NCI-H1930 (cell line): ENCODE measurements at places on chromosomes 2 and 18.

DNA sequence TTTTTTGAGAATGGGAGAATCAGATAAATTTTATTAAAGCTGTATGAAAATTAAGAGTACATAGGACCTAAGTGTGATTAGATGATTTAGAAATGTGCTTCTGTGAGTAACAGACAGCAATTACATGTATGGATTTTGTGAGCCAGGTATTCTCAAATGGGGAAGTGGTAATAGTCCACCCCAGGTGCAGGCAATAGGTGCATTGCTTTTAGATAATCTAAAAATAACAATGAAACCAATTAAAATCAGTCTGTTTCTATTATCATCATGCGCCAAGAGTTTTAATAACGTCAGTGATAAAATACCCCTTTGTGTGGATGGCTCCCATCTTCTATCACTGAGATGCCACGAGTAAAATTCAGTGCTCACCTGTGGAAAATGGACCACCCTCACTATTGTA, 265.3 kb downstream of the RNF144A start:
- DNase-seq = no peak

DNA sequence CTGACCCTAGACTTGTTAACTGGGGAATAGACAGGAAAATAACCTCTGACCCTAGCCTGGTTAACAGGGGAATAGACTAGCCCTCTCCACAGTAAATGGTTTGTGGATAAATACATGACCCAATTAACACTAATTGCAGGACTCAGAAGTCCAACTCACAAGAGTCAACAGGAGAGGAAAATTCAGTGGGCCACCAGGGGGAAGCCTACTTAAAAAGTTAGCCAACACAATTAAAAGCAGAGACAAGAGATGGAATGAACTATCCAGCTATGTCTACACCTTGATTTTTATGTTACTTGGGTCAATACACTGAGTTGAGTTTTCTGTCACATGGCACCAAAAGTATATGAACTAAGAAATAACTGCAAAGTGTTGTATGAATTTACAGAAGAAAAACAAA, 158.8 kb upstream of the SLC39A10 start:
- no peak for DNase-seq

DNA sequence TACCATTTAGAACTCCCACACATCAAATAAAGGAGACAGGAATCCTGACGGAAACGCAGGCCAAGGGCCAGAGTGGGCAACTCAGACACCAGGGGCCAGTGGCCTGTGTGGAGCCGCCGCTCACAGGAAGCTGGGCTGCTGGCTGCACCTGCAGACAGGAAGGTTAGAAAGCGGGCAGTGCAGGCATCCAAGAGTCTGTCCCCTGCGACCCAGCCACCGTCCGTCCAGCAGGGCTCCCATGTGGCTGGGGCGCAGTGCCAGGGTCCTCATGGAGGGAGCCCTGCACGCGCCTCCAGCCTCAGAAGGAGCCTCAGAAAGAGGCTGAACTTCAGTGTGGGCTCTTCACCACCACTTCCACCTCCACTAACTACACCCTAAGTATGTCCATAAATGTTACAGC, 2.5 kb upstream of the ANO7 start:
- DNase-seq = no peak

- no peak for DNase-seq
Observed at GRCh38 chr2:98561902-98562695, 46.2 kb downstream of the COA5 start.

DNA sequence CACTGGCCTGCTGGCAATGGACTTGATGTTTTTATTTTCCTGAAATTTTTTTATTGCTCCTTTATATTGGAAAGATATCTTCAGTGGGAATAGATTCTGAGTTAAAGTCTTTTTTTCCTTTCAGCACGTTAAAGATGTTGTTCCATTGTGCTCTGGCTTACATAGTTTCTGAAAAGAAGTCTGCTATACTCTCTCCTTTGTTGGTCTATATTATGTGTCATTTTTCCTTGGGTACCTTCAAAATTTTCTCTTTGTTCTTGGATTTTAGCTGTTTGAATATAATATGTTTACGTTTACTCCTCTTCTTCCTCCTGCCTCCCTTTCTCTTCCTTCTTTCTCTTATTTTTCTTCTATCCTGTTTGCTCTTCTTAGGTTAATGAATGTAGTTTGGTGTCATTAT, 105.5 kb downstream of the CAPN13 start:
- DNase-seq = no peak

DNA sequence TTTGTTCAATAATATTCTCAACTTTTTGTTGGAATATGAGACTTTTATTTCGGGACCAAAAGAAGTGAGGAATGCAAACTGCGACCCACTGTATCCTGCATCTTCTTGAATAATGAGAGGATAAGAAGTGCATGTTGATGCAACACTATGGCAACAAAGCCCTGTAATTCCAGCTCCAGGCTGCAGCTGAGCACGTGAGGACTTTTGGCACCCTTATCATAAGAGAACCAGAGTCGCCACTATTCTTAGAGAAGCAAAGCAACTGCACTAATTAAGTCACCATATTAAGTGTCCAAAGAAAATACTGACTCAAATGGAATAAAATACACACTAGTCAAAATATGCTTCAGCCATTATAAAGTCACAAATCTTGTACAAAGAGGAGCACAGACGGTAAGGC, 65.8 kb downstream of the FAM210A start:
- no peak for DNase-seq

GRCh38 chr2:160278879-160279177, 78.8 kb upstream of the ITGB6 start:
- peak; percentile 27 for DNase-seq

DNA sequence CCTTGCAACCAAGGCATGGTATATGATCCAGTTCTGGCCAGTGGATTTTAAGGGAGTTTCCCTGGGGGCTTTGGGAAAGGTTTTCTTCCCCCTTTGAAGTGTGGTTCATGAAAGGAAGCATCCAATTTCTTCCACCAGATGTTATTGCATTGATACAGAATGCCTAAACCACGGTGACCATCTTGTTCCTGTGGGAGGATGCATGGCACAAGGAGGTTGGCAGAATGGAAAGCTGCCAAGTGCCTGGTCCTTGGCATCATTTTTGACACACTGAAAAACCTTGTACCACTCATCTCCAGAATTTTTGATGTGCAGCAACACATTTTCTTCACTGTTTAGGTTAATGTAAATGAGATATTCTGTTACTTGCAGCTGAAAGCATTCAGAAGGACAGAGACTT, 55.2 kb upstream of the CXCR4 start:
- DNase-seq = no peak

DNA sequence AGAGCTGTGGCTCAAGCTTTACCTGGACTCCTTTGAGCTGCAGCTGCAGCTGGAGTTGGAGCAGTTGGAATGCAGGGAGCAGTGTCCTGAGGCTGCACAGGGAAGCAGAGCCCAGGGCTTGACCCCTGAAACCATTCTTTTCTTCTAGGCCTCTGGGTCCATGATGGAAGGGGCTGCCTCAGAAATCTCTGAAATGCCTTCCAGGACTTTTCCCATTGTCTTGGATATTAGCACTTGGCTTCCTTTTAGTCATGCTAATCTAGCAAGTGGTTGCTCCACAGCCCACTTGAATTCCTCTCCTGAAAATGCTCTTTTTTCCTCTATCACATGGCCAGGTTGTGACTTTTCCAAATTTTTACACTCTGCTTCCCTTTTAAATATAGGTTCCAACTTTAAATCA, 108.6 kb upstream of the RNF152 start:
- DNase-seq = no peak

DNA sequence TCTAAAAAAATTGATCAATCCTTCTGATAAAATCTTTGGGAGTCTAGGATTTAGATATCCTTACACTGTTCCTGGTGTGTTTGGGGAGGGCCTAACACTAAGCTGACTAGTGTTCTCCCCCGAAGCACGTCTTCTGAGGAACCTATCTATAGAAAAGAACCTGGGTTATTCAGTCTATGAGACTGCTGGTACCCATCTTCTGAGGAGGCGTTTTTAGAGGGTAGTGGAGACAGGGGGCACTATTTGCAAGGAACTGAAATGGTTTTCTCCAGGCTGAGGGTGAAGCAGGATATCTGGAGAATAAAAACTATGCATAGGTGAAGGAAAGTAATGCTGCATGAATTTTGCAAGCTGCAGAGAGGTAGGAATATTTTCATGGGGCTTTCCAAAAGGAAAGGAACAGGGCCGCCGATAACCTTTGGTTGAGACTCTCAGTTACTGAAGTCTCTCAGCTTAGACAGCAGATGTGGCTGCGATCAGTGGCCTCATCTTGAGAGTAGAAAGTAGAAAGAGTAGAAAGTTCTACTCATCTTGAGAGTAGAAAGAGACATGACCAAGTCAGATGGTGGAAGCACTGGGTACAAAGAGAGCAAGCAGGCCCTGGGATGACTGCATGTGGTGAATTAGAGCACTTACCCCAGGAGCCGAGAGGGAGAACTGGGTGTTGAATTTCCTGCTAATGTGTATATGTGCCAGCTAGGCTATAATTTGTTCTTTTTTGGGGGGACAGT, 31.8 kb upstream of the KCNE4 start:
- no peak for DNase-seq

GRCh38 chr2:181313845-181314244, 143.3 kb upstream of the ITGA4 start:
- no peak for DNase-seq

GRCh38 chr2:70381821-70382220, 80.0 kb upstream of the FAM136A start:
- DNase-seq = no peak

DNA sequence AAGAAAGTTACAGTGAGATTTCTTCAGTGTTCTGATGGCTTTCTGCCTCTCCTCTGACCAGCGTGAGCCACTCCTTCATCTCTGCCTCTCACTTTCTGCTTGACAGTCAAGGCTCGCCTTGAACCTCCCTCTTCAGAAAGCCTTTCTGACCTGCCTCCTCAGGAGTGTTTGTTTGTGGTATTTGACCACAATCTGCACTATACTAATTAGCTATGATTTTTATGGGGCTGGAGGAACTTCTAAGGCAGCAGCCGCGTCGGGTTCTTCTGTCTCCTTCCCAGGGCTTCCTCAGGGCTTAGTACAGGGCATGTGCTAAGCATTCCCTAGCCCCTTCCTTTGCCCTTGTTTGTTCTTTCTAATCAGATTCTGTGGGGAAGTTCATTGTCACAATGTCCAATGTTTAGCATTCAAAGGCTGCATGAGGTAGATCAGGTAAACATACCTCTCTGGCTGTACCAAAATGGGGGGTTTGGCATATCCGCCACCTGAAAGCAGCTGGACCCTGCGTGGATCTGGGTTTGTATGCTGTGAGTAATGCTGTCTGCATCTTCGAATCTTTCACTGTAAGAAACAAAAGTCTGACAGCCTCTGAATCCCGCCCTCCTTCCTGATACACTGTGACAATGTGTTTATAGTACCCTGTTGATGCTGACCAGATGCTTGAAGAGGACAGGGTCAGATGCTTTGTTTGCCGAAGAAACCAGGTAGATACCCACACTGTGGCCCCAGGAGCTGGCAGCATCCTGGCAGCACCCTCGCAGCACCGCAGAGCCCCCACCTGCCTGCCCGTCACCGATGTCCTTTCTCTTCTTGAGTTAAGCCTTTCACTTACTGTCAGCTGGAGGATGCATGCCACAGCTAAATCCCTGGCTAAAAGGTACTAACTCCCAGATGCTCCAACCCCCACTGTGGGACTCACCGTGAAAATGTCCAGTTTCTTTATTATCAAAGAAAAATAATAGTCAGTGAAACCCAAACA, 260.8 kb upstream of the HDAC4 start:
- DNase-seq = no peak

DNA sequence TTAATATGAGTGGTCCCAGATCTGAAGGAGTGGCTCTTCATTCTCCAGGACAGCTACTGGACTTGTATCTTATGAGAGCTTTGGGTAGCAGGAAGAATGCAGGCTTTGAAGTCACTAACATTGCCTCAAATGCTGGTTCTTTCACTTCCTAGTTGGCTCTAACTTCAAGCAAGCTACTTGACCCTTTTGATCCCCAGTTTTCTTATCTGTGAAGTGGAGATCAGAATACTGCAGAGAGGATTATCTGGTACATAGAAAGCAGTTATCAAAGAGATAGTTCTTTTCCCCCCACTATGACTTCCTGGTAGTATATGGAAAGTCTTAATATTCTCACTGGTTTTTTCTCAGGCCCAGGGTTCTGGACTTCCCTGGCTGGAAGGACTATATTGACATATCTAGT, 3.4 kb upstream of the PLCL1 start:
- DNase-seq = no peak

GRCh38 chr18:77141401-77142118, 9.0 kb upstream of the MBP start:
- no peak for DNase-seq

DNA sequence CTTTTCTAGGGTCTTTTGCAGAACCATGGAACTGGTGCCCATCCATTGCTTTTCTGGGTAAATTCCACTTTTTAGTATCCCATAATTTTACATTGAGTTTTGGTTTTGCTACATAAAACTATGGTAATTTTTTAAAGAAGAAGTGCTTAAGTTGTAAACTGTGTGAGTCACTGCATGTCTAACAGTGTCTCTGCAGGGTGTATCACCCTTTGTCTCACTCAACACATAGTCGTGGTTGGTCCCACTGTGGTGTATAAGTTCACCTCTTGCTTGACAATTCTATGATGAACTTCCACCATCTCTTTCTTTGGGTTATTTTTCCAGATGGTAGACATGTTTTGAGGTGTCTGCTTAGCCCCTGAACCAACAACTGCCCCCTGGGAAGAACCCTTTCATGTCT, 10.5 kb downstream of the SCTR start:
- DNase-seq = no peak

DNA sequence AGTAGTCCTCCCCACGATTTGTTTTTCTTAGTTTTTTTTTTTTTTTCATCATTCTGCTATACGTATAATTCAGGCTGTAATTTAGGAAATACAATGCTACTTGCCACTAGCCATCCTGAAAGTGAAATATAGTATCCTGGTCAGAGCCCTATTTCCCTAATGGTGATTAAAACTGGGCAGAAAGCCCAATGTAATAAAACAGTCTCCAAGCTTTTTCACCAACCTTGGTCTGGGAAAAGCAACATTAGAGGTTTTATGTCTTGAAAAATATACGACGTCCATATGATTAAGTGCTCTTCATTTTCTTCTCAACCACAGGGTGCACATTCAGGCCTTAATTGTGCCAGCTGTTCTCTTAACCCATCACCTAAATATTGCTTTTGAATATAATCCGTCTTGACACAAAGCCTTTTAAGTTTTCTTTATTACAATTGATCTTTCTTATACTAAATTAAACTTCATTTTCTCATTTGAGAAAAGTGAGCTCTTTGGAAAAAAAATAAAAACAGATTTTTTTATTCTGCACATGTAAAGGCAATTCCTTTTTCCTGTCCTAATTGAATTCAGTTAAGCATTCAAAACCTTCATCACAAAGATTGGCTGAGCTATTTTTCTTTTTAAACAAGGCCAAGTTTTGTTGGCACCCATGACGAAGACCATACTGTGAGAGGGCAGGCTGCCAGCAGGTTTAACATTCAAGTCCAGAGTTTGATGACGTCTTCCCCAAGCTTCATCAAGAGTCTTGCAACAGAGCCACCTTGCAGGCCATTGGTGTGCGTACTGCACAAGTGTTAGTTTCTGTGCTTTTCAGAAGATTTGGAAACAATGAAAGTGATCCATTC, 52.7 kb downstream of the MAP2 start:
- DNase-seq = peak; percentile 85

GRCh38 chr2:46411245-46411641, 68.1 kb upstream of the TMEM247 start:
- DNase-seq = no peak

GRCh38 chr2:200168641-200169555, 137.6 kb upstream of the SPATS2L start:
- DNase-seq = no peak

- DNase-seq = no peak
Observed at GRCh38 chr2:66596256-66596655, 161.3 kb downstream of the MEIS1 start.
